ENCODE measurements at places on chromosomes 2 and 18.

DNA sequence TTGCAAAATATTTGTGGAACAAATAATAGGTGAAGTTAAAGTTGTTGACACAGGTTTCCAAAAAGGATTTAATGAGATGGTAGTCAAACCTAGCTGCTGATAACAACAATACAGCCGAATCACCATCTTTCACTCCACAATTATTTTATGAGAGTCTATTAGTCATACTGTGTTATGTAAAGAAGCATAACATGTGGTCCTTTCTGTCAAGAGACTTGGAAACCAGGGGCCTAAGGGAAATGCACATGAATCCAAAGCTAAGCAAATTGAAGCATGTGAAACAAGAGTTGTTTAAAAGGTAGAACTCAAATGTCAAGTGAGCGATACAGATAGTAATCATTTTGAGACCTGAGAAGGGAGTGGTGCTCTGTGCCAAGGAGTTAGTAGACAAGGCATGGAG is 16.0 kb downstream of the CD28 start:
- no peak for DNase-seq
- peak overlapping the region; percentile 19 for H3K4me3 ChIP-seq
- H3K4me1 ChIP-seq, result peaks cover 88% of the 10 kb centered on the region
- H3K27me3 ChIP-seq, result peaks cover 2% of the 10 kb centered on the region
- H3K27ac ChIP-seq, result peak overlapping the region; percentile 96

DNA sequence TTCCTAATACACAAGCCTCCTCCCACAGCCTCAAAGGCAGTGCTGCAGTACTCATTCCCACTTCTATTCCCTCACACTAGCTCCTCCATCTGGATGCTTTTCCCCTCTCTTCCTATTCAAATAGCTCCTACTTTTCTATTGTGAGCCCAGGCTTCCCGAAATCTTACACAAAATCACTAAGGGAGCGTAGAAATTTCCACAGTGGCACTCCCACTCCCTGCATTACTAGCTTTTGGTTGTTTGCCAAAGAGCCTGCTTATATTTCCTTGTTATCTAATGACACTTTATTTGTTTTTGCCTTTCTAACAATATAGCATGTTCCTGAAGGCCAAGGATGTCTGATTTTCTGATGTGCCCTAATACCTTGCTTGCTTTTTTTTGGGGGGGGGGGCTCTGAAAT is 10.9 kb downstream of the EPAS1 start:
- DNase-seq, result no peak
- no peaks in the 10 kb centered on the region for H3K36me3 ChIP-seq
- H3K4me1 ChIP-seq, result peaks cover 23% of the 10 kb centered on the region
- H3K27me3 ChIP-seq, result peaks cover 44% of the 10 kb centered on the region
- no peak overlapping the region for H3K27ac ChIP-seq

DNA sequence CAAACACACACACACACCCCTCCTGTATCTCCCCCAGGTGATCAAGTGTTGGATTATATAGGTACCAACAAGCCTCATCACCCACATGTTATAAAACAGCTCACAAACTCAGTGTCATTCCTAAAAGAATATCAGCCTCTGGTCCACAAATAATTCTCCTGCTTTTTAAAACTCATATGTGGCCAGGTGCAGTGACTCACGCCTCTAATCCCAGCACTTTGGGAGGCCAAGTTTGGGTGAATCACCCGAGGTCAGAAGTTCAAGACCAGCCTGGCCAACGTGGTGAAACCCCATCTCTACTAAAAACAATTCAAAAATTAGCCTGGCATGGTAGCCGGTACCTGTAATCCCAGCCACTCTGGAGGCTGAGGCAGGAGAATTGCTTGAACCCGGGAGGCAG is 87.8 kb downstream of the LRATD1 start:
- H3K27ac ChIP-seq, result no peak overlapping the region
- H3K4me1 ChIP-seq, result no peaks in the 10 kb centered on the region
- H3K36me3 ChIP-seq, result no peaks in the 10 kb centered on the region
- no peaks in the 10 kb centered on the region for H3K27me3 ChIP-seq

DNA sequence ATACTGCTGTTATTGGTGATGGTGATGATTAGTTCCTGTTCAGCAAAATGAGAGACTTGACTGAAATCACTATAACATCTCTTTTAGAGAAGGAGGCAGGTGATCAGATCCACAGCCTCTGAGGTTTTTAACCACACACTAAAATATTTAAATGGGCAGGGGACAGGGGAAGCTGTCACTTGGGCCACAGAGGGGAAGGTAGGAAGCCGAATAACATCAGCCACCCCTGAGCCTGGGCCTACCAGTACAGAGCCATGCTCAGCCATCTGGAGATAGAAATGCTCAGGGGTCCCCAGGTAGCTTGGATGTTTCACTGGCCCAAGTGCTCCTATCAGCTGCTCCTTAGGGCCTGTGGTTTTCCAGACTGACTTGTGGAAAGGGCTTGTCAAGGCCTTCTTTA is 122.3 kb downstream of the MRO start:
- DNase-seq, result no peak
- no peaks in the 10 kb centered on the region for H3K36me3 ChIP-seq
- H3K4me3 ChIP-seq, result no peak overlapping the region
- H3K4me1 ChIP-seq, result no peaks in the 10 kb centered on the region

GRCh38 chr2:20625491-20626391 is 25.2 kb downstream of the HS1BP3 start:
- no peak overlapping the region for H3K27ac ChIP-seq
- DNase-seq, result no peak
- H3K36me3 ChIP-seq, result no peaks in the 10 kb centered on the region
- no peaks in the 10 kb centered on the region for H3K27me3 ChIP-seq
- no peak overlapping the region for H3K4me3 ChIP-seq

- DNase-seq, result no peak
- H3K4me1 ChIP-seq, result no peaks in the 10 kb centered on the region
- no peak overlapping the region for H3K27ac ChIP-seq
- H3K27me3 ChIP-seq, result peaks cover 9% of the 10 kb centered on the region
- H3K4me3 ChIP-seq, result no peak overlapping the region
Observed at GRCh38 chr2:226362980-226363379, 436.6 kb downstream of the IRS1 start.

- no peaks in the 10 kb centered on the region for H3K27me3 ChIP-seq
- no peak overlapping the region for H3K27ac ChIP-seq
- DNase-seq, result no peak
- H3K36me3 ChIP-seq, result no peaks in the 10 kb centered on the region
- no peak overlapping the region for H3K4me3 ChIP-seq
Observed at GRCh38 chr2:240960309-240960970, 38.0 kb upstream of the SNED1 start.

DNA sequence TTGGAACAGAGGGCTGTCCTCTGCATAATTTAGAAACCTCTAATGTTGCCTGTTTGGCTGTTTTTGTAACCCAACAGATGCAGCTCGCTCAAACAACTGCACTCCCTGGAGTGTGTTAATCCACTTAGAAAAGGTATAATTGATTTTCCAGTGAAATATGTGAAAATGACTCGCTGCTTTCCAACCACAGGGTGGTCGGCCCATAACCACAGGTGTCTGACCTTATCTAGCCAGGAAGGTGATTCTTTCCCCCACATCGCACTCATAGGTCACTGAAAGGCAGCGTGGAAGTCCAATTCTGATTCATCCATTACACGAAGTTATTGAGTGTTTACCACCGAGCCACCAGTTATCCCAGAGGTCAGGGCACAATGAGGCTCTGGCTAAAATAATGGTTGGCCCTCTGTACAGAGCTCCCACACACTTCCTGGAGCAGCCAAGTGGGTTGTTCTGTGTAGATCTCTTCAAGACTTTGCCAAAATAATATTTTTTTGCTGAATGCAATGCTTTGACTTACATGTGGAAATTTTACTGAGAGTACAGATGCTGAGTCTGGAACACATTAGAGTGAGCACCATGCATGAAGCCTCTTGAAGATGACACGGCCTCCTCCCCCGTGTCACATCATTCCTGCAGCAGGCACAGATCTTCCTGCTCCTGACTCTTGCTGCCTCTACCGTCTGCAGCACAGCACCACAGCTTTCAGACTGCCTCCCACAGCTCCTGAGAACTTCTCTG is 396.2 kb downstream of the ZNF516 start:
- H3K36me3 ChIP-seq, result no peaks in the 10 kb centered on the region
- peak; percentile 46 for DNase-seq
- peak overlapping the region; percentile 9 for H3K4me3 ChIP-seq
- peaks cover 19% of the 10 kb centered on the region for H3K27me3 ChIP-seq
- peaks cover 16% of the 10 kb centered on the region for H3K4me1 ChIP-seq

- no peak overlapping the region for H3K27ac ChIP-seq
- H3K4me1 ChIP-seq, result no peaks in the 10 kb centered on the region
- H3K4me3 ChIP-seq, result no peak overlapping the region
- H3K36me3 ChIP-seq, result peaks cover 3% of the 10 kb centered on the region
- peaks cover 2% of the 10 kb centered on the region for H3K27me3 ChIP-seq
- no peak for DNase-seq
Observed at GRCh38 chr2:96436961-96437360, 68.2 kb downstream of the NEURL3 start.

GRCh38 chr18:50871846-50872245 is 7.1 kb upstream of the ME2 start:
- no peak for DNase-seq
- H3K36me3 ChIP-seq, result no peaks in the 10 kb centered on the region

- peaks cover 36% of the 10 kb centered on the region for H3K4me1 ChIP-seq
- no peak overlapping the region for H3K4me3 ChIP-seq
- H3K36me3 ChIP-seq, result peaks cover 9% of the 10 kb centered on the region
- H3K27ac ChIP-seq, result no peak overlapping the region
- DNase-seq, result no peak
Observed at GRCh38 chr2:238381341-238382115, 45.2 kb upstream of the ASB1 start.

GRCh38 chr2:120699292-120699691 is 36.4 kb upstream of the GLI2 start:
- H3K4me3 ChIP-seq, result no peak overlapping the region
- H3K4me1 ChIP-seq, result peaks cover 4% of the 10 kb centered on the region
- peaks cover 24% of the 10 kb centered on the region for H3K27me3 ChIP-seq
- no peak for DNase-seq
- H3K36me3 ChIP-seq, result no peaks in the 10 kb centered on the region

GRCh38 chr2:164852086-164852485 is 10.5 kb upstream of the COBLL1 start:
- H3K4me3 ChIP-seq, result no peak overlapping the region
- peaks cover 2% of the 10 kb centered on the region for H3K4me1 ChIP-seq
- no peaks in the 10 kb centered on the region for H3K36me3 ChIP-seq
- peaks cover 3% of the 10 kb centered on the region for H3K27me3 ChIP-seq
- H3K27ac ChIP-seq, result no peak overlapping the region
- no peak for DNase-seq

GRCh38 chr18:58501066-58501896 is 127.6 kb downstream of the ALPK2 start:
- H3K4me1 ChIP-seq, result peaks cover 6% of the 10 kb centered on the region
- H3K27me3 ChIP-seq, result peaks cover 8% of the 10 kb centered on the region
- H3K36me3 ChIP-seq, result no peaks in the 10 kb centered on the region
- DNase-seq, result no peak
- no peak overlapping the region for H3K4me3 ChIP-seq

DNA sequence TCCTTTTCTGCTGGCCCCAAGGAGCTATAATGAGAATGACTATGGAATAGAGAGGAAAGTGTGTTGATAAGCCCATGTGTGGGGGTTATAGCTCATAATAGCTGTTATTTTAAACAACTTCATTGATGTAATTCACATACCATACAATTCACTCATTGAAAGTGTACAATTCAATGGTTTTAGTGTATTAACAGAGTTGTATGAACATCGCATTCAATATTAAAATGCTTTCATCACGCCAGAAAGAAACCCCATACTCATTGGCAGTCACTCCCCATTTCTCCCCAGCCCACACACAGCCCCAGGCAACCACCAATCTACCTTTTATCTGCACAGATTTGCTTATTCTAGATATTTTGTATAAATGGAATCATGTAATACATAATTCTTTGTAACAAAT is 139.6 kb upstream of the CYP1B1 start:
- peaks cover 6% of the 10 kb centered on the region for H3K4me1 ChIP-seq
- DNase-seq, result no peak
- H3K4me3 ChIP-seq, result no peak overlapping the region
- peaks cover 5% of the 10 kb centered on the region for H3K36me3 ChIP-seq
- no peak overlapping the region for H3K27ac ChIP-seq
- H3K27me3 ChIP-seq, result peaks cover 23% of the 10 kb centered on the region

GRCh38 chr2:239098288-239098970 is 250.5 kb downstream of the TWIST2 start:
- H3K4me3 ChIP-seq, result no peak overlapping the region
- H3K27me3 ChIP-seq, result no peaks in the 10 kb centered on the region
- H3K36me3 ChIP-seq, result peaks cover 1% of the 10 kb centered on the region
- no peak for DNase-seq
- H3K27ac ChIP-seq, result no peak overlapping the region

GRCh38 chr2:237109421-237109934 is 23.8 kb downstream of the COPS8 start:
- DNase-seq, result no peak
- no peak overlapping the region for H3K27ac ChIP-seq
- no peaks in the 10 kb centered on the region for H3K27me3 ChIP-seq
- no peaks in the 10 kb centered on the region for H3K4me1 ChIP-seq

- no peak overlapping the region for H3K27ac ChIP-seq
- no peaks in the 10 kb centered on the region for H3K27me3 ChIP-seq
- no peak for DNase-seq
Observed at GRCh38 chr2:163466331-163467250, 269.2 kb downstream of the FIGN start.

- H3K4me1 ChIP-seq, result peaks cover 10% of the 10 kb centered on the region
- no peaks in the 10 kb centered on the region for H3K27me3 ChIP-seq
- no peak overlapping the region for H3K27ac ChIP-seq
- DNase-seq, result no peak
- no peak overlapping the region for H3K4me3 ChIP-seq
Observed at GRCh38 chr2:11330457-11331142, 13.8 kb downstream of the ROCK2 start.

GRCh38 chr2:153668923-153669322 is 190.4 kb upstream of the RPRM start:
- H3K27ac ChIP-seq, result no peak overlapping the region
- DNase-seq, result no peak
- no peak overlapping the region for H3K4me3 ChIP-seq

- no peak overlapping the region for H3K4me3 ChIP-seq
- no peak for DNase-seq
- no peak overlapping the region for H3K27ac ChIP-seq
- no peaks in the 10 kb centered on the region for H3K4me1 ChIP-seq
- H3K36me3 ChIP-seq, result no peaks in the 10 kb centered on the region
- H3K27me3 ChIP-seq, result no peaks in the 10 kb centered on the region
Observed at GRCh38 chr18:44996261-44996660, 315.6 kb downstream of the SETBP1 start.

DNA sequence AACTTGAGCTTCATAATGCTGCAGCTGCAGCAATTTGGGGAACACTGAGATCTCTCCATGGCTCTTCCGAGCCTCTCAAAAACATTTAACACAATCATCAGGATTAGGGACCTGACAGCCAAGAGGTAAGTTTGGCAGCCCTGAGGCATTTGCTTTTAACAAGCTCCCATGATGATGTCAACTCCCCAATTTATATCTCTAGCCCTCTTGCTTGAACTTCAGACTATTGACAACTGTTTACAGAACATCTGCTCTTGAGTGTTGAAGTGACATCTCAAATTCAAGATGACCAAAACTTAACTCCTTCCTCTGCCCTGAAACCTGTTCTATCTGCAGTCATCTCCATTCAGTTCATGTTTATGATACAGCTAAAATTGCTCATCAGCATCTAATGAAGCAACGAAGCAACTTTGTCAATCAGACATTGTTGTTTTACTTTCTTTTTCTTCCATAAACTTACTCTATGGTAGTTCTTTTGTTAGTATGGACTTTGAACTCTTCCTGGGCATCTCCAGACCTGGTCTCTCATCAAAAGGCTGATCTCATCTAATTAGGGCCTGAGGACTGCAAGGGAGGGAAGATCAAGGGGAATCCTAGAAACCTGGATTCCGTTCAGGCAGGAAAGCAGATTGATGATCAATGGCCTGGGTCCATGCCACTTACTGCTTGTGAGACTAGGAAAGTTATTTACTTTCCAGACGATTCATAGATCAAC is 48.1 kb downstream of the SEMA4F start:
- H3K27ac ChIP-seq, result no peak overlapping the region
- H3K27me3 ChIP-seq, result no peaks in the 10 kb centered on the region
- H3K36me3 ChIP-seq, result no peaks in the 10 kb centered on the region
- no peaks in the 10 kb centered on the region for H3K4me1 ChIP-seq
